ENCODE measurements at places on chromosomes 13 and 19. TPM values are rescaled to one million over a fixed set of nuclear protein-coding genes. Genes with fewer than 3 reads are reported as not detected.

DNA sequence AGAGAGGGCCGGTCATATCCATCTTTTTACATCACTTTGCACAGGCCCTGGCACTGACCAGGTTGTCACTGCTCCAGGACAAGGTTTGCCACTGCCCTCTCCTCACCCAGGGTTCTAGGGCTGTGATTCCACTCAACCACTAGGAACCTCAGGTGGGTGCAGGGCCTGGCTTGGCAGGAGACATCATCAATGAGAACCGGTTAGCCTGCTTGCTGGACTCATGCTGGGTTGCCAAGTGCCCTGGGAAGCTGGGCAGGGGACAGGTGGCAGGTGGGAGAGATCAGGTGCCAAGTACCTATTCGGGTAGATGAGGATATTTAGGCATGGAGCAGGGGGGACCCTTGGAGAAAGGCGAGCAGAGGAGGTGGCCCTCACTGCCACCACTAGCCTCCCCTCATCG lies 4.2 kb upstream of the CERS4 start:
- no peak overlapping the region for H3K4me3 ChIP-seq
- H3K4me1 ChIP-seq: peaks cover 9% of the 10 kb centered on the region
- H3K27ac ChIP-seq: no peak overlapping the region
- no peaks in the 10 kb centered on the region for H3K36me3 ChIP-seq

DNA sequence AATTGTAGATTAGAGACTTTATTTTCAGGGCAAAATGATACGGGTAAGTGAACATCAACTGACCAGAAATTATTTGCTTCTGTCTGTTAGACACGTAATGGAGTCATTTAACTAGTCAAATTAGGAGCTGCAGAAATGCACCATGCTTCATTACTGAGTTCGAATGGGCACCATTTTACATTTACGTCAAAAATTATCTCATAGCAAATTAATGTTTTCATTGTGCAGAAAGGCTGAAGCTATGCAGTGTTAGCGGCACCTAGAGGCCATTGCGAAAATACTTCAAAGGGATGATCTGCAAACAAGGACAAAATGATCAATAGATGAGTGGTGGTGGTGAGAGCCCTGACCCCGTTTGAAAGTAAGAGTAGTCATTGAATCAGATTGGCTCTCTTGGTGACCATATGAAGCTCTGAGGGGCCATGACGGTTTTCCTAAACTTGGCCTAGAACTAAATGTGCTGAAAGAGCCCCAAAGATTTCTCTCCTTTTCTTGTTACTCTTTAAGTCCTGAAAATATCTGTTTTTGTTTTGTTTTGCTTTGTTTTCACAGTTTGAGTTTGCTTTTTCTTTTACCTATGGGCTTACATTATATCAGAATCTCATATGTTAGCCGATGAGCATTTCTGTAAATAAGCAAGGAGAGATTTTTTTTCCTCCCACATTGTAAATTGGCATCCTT lies 277.9 kb downstream of the ZNF536 start:
- H3K36me3 ChIP-seq: no peaks in the 10 kb centered on the region
- no peak overlapping the region for H3K4me3 ChIP-seq
- no peak for DNase-seq
- H3K27me3 ChIP-seq: peaks cover 54% of the 10 kb centered on the region
- H3K4me1 ChIP-seq: no peaks in the 10 kb centered on the region
- no peak overlapping the region for H3K27ac ChIP-seq

DNA sequence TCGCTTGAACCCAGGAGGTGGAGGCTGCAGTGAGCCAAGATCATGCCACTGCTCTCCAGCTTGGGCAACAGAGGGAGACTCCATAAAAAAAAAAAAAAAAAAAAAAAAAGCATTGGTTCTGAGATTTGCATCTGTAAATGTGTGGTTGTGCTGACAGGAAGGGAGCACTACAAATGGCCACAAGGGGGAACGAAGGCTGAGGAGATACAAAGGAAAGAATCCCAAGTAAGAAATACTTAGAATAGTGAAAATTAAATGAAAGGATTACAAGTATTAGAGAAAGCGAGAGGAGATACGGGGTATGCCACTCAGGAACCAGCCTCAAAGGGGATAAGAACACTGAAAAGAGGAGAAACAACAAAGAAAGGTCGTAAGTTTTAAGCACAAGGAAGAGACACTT lies 284.9 kb downstream of the KLF12 start:
- H3K27ac ChIP-seq: no peak overlapping the region
- H3K36me3 ChIP-seq: no peaks in the 10 kb centered on the region
- no peaks in the 10 kb centered on the region for H3K27me3 ChIP-seq
- H3K4me3 ChIP-seq: no peak overlapping the region

DNA sequence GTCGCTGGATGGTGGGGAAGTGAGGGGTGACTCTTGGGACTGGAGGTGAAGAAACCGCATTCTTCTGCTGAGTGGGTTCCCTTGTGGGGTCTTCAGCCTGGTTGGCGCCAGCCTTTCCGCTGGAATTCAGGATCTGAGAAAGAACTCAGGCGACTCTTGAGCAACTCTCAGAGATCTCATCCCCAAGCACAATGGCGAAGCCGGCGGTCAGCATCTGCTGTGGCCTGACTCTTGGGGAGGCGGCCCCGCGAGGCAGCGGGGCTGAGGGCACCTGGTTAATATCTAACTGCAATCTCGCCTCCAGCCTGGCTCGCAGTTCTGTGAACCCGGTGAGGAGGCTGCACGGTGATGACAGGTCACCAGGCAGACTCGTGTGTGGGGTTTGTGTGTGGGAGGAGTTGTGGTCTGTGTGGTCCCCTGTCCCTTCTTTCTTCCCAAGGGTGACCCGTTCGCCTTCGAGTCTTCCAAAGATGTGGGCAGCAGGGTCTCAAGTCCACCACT lies 883 bp downstream of the ZNF441 start:
- peaks cover 13% of the 10 kb centered on the region for H3K36me3 ChIP-seq
- no peaks in the 10 kb centered on the region for H3K27me3 ChIP-seq
- DNase-seq: no peak
- H3K4me1 ChIP-seq: peaks cover 8% of the 10 kb centered on the region

Gene AZU1
- not detected for total RNA-seq

Gene CGB5
- total RNA-seq: not detected

Gene OR7D4
- not detected for total RNA-seq

Gene ZNF841
- total RNA-seq: 19.5 TPM
